ENCODE measurements at places on chromosomes 12 and 14. TPM values are rescaled to one million over a fixed set of nuclear protein-coding genes. Genes with fewer than 3 reads are reported as not detected.

GRCh38 chr14:38184132-38184531, 23.6 kb upstream of the SSTR1 start:
- no peak overlapping the region for H3K4me3 ChIP-seq

DNA sequence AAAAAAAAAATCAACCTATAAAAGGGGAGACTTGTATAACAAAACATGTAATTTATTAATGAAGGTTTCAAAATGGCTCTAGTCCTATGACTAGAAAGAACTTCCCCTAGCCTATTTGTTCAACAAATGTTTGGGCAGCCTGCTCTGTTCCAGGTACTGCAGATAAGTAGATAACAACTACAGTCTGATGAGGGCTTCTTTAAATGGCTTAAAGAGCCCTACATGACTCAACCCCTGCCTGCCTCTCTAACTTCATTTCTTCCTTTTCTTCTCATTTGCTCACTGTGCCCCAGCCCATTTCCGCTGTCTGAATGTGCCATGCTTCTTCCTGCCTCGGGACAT, 21.5 kb downstream of the ALDH6A1 start:
- peaks cover 9% of the 10 kb centered on the region for H3K36me3 ChIP-seq
- DNase-seq, result no peak
- H3K4me3 ChIP-seq, result no peak overlapping the region
- no peaks in the 10 kb centered on the region for H3K27me3 ChIP-seq

- H3K27ac ChIP-seq, result no peak overlapping the region
- H3K27me3 ChIP-seq, result no peaks in the 10 kb centered on the region
- DNase-seq, result no peak
These were observed 16.4 kb upstream of the VWF start for GRCh38 chr12:6140651-6141447.

- H3K36me3 ChIP-seq, result no peaks in the 10 kb centered on the region
- no peak overlapping the region for H3K27ac ChIP-seq
- H3K4me1 ChIP-seq, result no peaks in the 10 kb centered on the region
- DNase-seq, result no peak
- H3K4me3 ChIP-seq, result no peak overlapping the region
These were observed 81.5 kb downstream of the GALNT9 start for GRCh38 chr12:132247718-132248452.

- no peak for DNase-seq
- no peaks in the 10 kb centered on the region for H3K36me3 ChIP-seq
- H3K27ac ChIP-seq, result no peak overlapping the region
- H3K27me3 ChIP-seq, result no peaks in the 10 kb centered on the region
- H3K4me1 ChIP-seq, result no peaks in the 10 kb centered on the region
These were observed 60.1 kb downstream of the EMP1 start for GRCh38 chr12:13256692-13257045.

The B4GALNT3 gene
- polyA plus RNA-seq, result 0.34 TPM
